Aorta (tissue), 5 donors: ENCODE measurements at places on chromosomes 1 and 21. TPM values are rescaled to one million over a fixed set of nuclear protein-coding genes. Genes with fewer than 3 reads are reported as not detected.

TMCO4 gene
- polyA plus RNA-seq = 18.7 TPM

ASCL5 gene
- polyA plus RNA-seq = 0.28 TPM

SMIM1 gene
- polyA plus RNA-seq = 3.9 TPM

CNN3 gene
- polyA plus RNA-seq = 138 TPM

GBP6 gene
- 0.13 TPM for polyA plus RNA-seq

CHTOP gene
- polyA plus RNA-seq = 51.8 TPM

OR2T11 gene
- polyA plus RNA-seq = not detected

PDC gene
- polyA plus RNA-seq = not detected

RORC gene
- 1.6 TPM for polyA plus RNA-seq

HSPB7 gene
- 338 TPM for polyA plus RNA-seq

KCNJ15 gene
- polyA plus RNA-seq = 0.05 TPM

INTS3 gene
- polyA plus RNA-seq = 101 TPM

LCE3E gene
- not detected for polyA plus RNA-seq

COL24A1 gene
- polyA plus RNA-seq = 0.38 TPM

IFI44L gene
- 4.8 TPM for polyA plus RNA-seq

S100A2 gene
- 2.1 TPM for polyA plus RNA-seq

FBXO2 gene
- polyA plus RNA-seq = 7.3 TPM

CTSS gene
- polyA plus RNA-seq = 94.4 TPM

OVAAL gene
- not detected for polyA plus RNA-seq

HS2ST1 gene
- polyA plus RNA-seq = 4.1 TPM

VWA5B1 gene
- not detected for polyA plus RNA-seq

PHGDH gene
- 23.7 TPM for polyA plus RNA-seq

HCRTR1 gene
- not detected for polyA plus RNA-seq
